Glutamatergic neuron (in vitro differentiated cells): ENCODE measurements at places on chromosomes 3 and 15.
A peak's percentile ranks its signal among the peaks of the same experiment; 100 is the strongest.

DNA sequence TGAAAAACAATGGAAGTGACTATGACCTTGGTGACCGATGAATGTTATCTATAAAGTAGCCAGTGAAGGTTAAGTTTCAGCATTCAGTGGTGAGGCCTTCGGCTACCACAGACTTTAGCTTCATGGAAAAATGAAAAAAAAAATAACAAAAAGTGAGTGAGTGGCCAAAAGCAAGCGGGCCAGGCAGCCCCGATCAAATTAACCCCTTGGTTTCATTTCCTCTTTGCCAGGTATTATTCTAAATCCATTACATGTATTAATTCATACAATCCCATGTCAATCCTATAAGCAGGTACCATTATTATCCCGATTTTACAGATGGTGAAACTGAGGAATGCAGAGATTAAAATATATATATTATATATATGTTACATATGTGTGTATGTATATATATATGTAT, 21.0 kb upstream of the CHCHD6 start:
- no peak for DNase-seq

DNA sequence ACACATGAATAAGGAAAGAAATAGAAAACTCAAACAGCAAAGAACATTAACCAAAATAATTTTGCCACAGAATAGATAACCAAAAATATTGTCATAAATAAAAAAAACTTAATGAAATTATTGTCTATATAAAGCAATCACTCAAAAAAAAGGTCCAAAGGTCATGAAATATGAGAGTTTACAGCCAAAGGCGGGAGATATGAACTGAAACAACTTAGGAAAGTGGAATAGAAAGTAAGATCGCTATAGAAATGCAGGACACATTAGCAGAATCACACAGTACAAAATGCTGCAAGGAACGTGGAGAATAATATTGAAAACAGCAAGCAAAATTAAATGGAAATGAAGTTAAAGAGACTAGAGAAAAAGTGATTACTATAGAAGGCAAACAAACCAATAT, 375.0 kb upstream of the ARHGEF26 start:
- DNase-seq: no peak

GRCh38 chr15:85306946-85307686, 73.3 kb upstream of the AKAP13 start:
- no peak for DNase-seq

DNA sequence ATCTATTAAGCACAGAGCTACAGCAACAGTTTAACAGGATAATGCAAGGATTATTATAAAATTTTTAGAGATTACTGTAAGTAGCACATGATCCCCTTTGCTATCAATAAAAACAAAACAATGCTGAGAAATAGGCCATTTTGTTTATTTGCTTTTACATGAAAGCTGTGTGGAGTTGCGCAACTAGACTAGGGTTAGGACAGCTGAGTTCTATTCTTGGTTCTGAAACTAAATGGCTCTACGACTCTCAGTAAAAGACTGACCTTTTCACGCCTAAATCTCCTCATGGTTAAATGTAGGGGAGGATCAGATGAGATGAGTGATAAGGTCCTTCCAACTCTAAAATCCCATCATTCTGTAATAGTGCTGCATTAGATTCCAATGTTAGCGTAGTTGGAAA, 25.0 kb downstream of the KCNMB2 start:
- no peak for DNase-seq

- DNase-seq: no peak
These were observed 78.5 kb upstream of the PRR20G start for GRCh38 chr3:127366383-127366782.

DNA sequence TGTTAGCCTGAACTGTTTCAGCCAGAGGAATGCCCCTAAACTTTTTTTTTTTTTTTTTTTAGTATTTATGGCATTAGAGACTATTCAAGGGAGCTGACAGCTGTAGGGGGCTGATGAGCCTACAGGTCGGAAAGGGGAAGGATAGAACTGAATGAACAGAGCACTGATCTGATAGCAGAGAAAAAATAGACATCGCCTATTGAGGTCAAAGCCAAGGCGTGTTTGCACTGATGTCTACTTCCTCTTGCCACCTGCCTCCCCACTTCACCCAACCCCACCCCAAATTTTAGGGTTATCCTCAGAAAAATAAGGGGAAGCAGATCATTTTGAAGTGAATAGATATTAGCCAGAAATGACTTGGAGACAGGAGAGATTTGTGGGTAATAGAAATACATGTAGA, 3.0 kb upstream of the ZMAT3 start:
- no peak for DNase-seq

DNA sequence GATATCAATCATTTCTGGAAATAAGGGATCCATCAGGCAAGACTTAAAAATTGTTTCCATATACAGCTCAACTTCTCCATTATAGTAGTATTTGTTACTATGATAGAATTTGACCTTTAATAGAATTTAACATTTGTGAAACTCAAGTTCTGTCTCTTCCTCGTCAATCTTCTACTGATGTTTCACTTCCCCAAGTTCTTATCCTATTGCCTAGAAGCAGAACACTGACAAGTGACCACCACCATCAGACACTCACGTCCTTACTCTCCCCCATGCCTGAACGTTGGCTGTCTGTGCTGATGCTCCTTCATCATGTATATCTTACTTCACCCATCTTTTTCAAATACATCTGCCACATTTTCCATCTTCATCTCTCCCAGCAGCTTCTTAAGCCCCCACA, 26.6 kb upstream of the TAFA4 start:
- DNase-seq: no peak

GRCh38 chr15:59111251-59111650, 6.3 kb downstream of the CCNB2 start:
- no peak for DNase-seq

- no peak for DNase-seq
These were observed 38.8 kb upstream of the TIMP4 start for GRCh38 chr3:12197475-12197874.

DNA sequence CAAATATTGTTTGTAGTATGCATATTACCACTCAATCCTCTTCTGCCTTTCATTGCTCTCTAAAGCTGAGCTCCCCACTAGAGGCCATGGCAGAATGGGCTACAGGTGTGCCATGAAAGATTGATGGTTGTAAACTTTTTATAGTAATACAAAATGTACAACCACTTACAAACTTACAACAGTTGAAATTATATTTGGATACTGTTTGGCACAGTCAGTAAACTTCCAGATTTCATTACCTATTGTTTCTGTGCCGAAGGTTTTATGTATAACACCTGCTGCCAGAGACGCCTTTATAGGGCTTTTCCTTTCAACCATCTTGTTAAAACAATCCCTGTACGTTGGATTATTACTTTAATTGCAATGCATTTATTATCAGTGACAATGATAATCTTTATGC, 7.0 kb downstream of the ROPN1 start:
- no peak for DNase-seq

DNA sequence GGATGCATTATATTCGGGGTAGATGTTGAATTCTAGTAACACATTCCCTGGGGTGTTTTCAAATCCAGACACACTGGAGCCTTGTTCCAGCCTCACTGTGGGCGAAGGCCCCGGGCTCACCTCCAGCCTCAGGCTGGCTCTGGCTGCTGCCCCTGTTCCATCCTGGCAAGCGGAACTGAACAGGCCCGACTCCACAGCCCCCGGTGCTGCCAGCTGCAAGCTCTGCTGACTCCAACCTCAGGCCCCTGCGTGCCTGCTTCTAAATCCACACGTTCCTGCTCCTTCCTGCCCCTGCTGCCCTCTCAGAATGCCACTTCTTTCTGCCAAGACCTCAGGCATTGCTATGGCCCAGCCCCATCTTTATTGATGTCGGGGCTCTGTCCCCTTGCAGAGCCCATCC, 90.6 kb downstream of the LIPC start:
- DNase-seq: no peak

GRCh38 chr15:71443538-71443937, 328.3 kb downstream of the THSD4 start:
- DNase-seq: peak; percentile 81

DNA sequence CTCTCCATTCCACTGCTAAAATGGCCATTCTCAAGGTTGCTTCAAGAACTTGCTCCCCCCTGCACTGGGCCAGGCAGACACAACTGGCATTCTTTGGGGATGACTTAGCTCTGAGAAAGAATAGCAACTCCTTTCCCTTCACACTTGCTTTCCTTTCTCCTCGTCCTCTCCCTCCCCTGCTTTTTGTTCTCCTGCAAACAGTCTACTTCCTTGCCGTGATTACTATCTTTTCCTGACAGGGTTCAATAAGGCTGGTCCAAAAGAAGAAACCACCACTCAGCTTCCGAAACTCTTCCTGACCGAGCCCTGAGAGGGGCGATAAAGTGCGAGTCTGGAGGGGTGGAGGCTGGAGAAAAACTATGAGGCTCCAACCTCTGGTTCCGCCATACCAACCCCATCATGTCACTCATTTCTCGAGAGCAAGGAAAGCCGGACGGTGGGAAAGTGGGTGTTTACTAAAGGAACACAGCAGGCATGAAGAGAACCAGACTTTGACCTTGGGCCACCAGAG, 5.0 kb downstream of the AMOTL2 start:
- no peak for DNase-seq

- DNase-seq: no peak
These were observed 59.5 kb upstream of the TIPARP start for GRCh38 chr3:156614642-156615511.

DNA sequence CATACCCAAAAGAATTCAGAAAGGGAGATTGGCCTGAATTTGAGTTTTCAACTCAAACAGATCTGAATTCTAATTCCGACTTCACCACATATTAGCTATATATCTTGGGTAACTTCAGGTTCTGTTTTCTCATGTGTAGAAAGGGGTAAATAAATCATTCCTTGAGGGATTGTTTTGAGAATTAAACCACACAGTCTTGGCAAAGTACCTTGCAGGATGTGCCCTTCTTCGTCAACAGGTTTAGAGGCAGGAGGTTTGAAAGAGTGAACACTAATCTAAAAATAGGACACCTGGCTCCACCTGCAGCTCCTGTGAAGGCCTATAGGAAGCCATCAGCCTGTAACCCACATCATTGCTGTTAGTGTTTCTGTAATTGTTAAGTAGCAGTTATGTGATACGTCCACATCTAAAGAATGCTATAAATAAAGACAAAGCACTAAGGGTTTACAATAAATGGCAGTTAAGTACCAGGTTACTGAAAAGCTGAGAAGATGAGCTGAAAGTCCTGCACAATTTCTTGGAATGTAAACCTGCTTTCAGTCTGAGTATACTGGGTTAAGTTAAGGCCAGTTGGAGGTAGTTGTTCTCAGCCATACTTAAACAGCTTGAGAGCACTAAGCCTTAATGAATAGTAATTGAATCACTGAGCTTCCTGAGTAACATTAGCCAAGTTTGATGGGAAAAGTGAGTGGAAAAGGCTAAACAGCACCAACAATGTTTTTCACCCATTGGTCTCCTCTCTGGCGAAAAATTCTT, 6.0 kb downstream of the CCDC80 start:
- DNase-seq: no peak

GRCh38 chr15:92715758-92716157, 60.2 kb upstream of the FAM174B start:
- no peak for DNase-seq

DNA sequence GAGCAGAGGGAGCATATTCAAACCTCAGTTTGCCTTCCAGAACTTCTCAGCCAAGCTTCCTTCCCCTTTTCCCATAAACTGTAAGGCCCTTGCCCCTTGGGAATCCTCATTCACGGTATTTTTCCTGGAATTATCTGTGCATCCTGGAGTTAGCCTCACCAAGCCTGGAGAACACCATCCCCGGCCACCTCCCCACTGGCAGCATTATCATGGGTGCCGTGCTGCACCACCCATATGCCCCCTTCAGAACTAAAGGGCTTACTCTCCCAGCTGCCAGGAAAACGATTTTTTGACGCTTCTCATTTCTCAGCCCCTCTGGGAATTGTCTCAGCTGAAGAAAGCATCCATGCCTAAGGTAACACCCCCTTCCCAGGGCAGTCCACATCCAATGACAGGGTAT, 20.9 kb upstream of the TBC1D21 start:
- no peak for DNase-seq

DNA sequence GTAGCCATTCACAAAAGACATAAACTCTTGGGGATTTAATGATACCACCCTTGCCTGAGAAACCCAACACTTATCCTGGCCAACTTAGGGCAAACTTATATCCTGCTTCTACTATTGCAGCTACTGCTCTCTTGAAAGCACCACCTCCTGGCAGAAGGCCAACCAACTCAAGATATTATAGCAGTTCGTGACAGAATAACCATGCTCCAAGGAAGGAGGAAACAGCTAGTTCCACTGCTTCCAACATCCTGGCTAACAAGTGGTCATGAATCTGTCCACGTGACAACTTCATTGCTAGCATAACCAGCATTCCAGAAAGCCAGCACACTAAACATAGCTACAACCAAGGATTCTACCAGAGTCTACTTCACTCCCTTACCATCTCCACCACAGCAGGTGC, 1037.5 kb downstream of the TBL1XR1 start:
- no peak for DNase-seq

GRCh38 chr15:32887090-32887489, 169.3 kb downstream of the GREM1 start:
- no peak for DNase-seq

- DNase-seq: no peak
These were observed 36.3 kb downstream of the BCHE start for GRCh38 chr3:165800970-165801369.

DNA sequence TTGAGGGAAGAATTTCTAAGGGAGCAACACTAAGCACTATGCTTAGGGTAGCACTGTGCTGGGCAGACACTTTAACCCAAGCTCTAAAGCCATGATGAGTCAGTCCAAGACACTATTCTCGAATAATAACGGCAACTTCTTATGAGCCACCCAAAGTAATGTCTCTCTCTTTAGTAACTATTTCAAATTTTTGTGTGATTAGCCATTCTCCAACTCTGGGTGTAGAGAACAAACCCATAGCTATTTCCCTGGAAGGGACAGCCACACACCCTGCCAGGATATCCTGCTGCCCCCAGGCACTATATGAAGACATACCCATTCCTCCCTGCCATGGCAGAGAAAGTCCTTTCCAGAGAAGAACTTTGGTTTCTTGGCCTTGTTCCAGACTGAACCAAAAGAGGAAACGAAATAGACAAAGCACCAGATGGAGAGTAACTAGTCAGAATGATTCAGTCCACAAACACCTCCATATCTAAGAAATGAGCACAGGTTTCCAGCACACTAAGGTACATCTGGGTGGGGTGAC, 384.9 kb upstream of the THBS1 start:
- no peak for DNase-seq

- DNase-seq: no peak
These were observed 252.8 kb downstream of the CD47 start for GRCh38 chr3:107837895-107838612.

DNA sequence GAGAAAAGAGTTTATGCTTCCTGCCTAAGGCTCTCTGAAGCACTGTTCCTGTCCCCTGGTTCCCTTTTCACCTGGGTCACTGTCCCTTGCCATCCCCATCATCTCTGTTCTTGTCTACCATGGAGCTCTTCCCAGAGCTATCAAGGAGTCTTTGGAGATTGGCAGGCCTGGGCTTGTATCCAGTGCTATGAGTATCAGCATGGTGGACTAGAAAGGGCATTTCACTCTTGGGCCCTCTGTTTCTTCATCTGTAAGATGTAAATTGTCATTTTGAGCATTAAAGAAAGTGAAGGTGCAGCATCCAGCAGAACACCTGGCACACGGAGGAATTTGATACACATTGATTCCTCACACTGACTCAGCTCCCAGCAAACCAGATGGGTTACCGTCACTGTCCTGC, 388.2 kb downstream of the CACNA2D3 start:
- DNase-seq: no peak
